Aorta (tissue), 5 donors: ENCODE measurements at places on chromosomes 16 and 17.

- no peaks in the 10 kb centered on the region for H3K36me3 ChIP-seq
- H3K4me3 ChIP-seq, result no peak overlapping the region
- H3K27me3 ChIP-seq, result no peaks in the 10 kb centered on the region
- DNase-seq, result no peak
- no peaks in the 10 kb centered on the region for H3K4me1 ChIP-seq
- H3K27ac ChIP-seq, result no peak overlapping the region
Observed at GRCh38 chr17:73595479-73595878, 48.8 kb downstream of the SDK2 start.

GRCh38 chr17:39667262-39667944, 850 bp upstream of the PNMT start:
- H3K4me3 ChIP-seq, result no peak overlapping the region
- no peak for DNase-seq
- no peaks in the 10 kb centered on the region for H3K4me1 ChIP-seq
- H3K27me3 ChIP-seq, result no peaks in the 10 kb centered on the region
- no peak overlapping the region for H3K27ac ChIP-seq

DNA sequence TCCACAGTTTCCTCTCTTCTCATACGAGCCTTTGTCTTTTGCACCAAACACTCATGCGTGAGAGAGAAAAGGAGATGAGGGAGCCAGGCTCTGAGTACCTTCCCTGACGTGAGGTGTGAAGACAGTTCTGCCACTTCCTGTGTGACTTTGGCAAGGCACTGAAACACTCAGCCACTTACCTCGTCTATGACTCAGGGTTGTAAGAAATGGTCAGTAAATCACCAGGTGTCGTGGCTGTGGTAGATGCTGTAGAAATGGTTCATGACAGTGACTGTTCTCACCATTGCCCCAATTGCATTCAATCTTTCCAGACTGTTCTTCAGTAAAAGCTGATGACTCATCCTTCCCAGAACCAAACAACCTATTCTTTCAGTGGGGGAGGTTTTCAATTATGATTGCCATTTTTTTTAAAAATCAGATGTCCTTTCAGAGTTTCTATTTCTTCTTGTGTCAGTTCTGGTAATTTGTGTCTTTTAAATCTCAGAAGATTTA, 49.2 kb upstream of the CBFA2T3 start:
- no peak overlapping the region for H3K27ac ChIP-seq
- DNase-seq, result no peak
- H3K4me3 ChIP-seq, result no peak overlapping the region
- H3K36me3 ChIP-seq, result no peaks in the 10 kb centered on the region

DNA sequence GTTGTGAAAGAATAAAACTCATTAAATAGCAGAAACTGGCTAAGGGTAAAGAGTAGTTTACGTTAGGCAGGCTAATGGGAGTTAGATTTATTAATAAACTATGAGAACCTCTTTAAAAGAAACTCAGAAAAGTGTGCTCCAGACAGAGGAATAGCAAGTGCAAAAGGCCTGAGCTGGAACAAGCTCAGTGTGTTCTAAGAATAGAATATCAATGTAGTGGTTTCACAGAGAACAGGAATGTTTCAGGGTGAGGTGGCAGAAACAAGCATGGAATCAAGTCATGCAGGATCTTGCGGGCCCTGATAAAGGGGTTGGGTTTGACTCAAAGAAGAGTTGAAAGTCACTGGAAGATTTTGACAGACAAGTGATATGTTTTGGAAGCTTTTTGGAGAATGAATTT, 164.0 kb upstream of the HS3ST3A1 start:
- H3K36me3 ChIP-seq, result no peaks in the 10 kb centered on the region
- DNase-seq, result no peak
- no peak overlapping the region for H3K27ac ChIP-seq
- H3K4me3 ChIP-seq, result no peak overlapping the region
- no peaks in the 10 kb centered on the region for H3K27me3 ChIP-seq

DNA sequence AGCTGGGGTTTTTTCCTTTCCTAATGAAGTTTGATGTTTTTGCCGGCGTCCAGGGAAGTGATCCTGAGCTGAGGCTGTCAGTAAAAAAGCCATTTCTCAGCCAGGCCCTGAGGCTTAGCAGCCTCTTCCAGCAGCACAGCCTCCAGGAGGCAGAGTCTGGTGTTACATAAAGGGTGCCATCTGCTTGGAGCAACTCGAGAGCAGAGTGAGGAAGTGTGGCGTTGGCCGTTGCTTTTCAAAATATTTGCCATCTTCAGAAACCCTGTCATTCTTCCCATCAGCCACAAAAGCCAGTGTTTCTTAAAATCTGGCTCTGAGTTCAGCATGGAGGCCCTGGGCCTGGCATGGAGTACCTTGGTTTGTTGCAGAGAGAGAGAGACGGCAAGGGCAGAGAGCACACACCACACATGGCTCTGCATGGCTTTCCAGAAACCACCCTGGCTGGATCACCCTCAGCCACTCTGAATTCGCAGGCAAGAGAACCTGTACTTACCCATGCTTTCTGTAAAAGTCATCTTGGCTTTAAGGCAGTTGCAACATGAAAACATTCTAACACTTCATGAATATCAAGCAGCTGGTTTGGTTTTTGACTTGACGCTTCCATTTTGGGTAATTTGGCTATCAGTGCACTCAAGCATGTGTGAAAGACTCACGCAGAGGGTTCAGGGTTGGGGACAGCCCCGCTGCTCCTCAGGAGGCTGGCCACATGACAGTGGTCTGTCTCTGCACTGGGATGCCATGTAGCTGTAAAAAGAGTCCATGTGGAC, 21.0 kb downstream of the PMM2 start:
- H3K27me3 ChIP-seq, result no peaks in the 10 kb centered on the region
- no peaks in the 10 kb centered on the region for H3K4me1 ChIP-seq
- no peak overlapping the region for H3K27ac ChIP-seq
- no peak for DNase-seq
- H3K4me3 ChIP-seq, result no peak overlapping the region

GRCh38 chr17:50087912-50088405, 7.2 kb upstream of the PDK2 start:
- H3K4me3 ChIP-seq, result no peak overlapping the region
- peak; percentile 40 for DNase-seq
- H3K4me1 ChIP-seq, result no peaks in the 10 kb centered on the region
- no peak overlapping the region for H3K27ac ChIP-seq

DNA sequence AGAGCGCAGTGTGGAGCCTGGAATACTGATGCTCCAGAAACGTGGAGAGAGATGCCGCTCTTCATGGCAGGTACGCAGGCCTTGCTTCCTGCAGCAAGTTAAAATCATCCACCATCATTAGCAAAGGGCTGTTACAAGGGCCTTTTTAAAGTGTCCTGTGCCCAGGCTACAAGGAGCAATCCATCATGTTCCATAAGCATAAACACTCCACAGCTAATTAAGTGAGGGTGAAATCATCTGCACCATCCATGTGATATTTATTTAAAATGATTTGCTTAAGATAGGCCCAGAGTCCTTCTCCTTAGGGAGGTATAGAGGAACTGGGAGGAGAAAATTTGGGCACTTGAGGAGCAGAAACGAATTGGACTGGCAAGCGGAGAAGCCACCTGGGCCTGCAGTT, 372.1 kb downstream of the XYLT1 start:
- DNase-seq, result no peak
- no peak overlapping the region for H3K4me3 ChIP-seq
- H3K36me3 ChIP-seq, result no peaks in the 10 kb centered on the region
- H3K4me1 ChIP-seq, result no peaks in the 10 kb centered on the region

DNA sequence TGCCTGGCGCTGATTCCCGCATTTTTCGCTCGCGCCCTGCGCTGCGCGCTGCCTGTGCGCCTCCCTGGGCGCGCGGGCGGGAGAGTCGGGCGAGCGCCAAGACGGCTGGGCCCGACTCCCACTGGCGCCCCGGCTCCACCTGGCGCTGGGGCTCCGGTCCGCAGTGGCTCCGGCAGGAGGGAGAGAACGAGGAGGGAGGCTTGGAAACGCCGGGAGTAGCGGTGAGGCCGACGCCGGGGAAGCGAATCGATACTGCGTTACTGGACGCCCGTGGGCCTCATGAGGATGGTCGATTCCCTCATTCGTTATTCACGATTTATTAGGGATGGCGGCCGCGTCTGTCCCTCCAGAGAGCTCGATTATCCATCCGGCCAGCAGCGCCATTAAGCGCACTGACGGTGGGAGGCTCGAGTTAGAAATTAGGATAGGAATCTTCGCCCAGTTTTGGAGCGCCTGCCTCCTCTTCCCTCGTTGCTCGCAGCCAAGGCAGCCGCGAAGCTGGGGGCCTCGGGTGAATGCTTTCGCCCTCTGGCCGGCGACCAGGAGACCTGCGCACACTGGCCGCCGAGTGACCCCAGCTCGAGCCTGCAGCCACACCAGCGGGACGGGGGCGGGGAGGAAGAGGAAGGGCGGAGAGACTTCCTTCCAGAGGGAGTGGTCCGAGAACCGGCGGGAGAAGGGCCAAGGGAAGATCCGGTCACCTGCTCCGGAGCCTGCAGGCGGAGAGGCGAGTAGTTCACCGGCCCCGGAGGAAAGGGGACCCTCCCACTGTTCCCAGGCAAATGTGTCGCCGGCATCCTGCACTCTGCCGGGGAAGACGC, 1.3 kb upstream of the PCGF2 start:
- no peak overlapping the region for H3K27ac ChIP-seq
- no peaks in the 10 kb centered on the region for H3K4me1 ChIP-seq
- DNase-seq, result peak; percentile 94
- H3K36me3 ChIP-seq, result no peaks in the 10 kb centered on the region
- peak overlapping the region; percentile 27 for H3K4me3 ChIP-seq

DNA sequence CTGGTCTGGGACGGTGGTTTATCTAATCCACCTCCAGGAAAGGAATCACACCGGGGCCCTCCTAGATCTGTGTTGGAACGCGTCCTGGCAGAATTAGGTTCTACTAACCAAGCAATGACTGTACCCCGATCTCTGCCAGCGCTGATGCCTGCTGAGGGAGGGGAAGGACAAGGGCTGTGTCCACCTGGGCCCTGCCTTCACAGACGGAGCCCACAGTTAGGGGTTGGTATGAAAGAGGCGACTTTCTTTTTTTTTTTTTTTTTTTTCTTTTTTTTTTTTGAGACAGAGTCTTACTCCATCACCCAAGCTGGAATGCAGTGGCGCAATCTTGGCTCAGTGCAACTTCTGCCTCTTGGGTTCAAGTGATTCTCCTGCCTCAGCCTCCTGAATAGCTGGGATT, 9.9 kb upstream of the KRT19 start:
- DNase-seq, result peak; percentile 36
- no peak overlapping the region for H3K4me3 ChIP-seq
- H3K27ac ChIP-seq, result no peak overlapping the region
- H3K36me3 ChIP-seq, result no peaks in the 10 kb centered on the region
- no peaks in the 10 kb centered on the region for H3K4me1 ChIP-seq
- H3K27me3 ChIP-seq, result no peaks in the 10 kb centered on the region

- no peak overlapping the region for H3K4me3 ChIP-seq
- H3K36me3 ChIP-seq, result no peaks in the 10 kb centered on the region
- DNase-seq, result peak; percentile 73
- H3K27ac ChIP-seq, result no peak overlapping the region
- H3K27me3 ChIP-seq, result no peaks in the 10 kb centered on the region
- no peaks in the 10 kb centered on the region for H3K4me1 ChIP-seq
Observed at GRCh38 chr16:2835638-2836493, 5.8 kb downstream of the ZG16B start.

DNA sequence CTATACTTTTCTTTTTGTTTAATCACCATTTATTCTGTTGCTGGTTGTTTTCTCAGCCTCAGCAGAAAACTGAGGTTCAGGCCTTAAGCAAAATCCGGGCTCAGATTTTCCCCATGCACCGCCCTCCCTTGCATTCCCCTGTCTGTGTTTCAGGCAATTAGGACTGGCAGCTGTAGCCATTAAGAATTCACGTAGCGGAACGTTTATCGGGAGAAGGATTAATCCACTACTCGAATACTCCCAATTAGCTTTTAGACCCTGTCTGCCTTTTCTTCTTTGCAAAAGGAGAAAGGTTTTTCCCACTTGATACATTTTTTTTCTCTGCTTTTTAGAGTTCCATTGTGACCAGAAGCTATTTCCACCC, 173.1 kb downstream of the RPTOR start:
- no peaks in the 10 kb centered on the region for H3K4me1 ChIP-seq
- H3K4me3 ChIP-seq, result no peak overlapping the region
- no peaks in the 10 kb centered on the region for H3K27me3 ChIP-seq
- no peaks in the 10 kb centered on the region for H3K36me3 ChIP-seq
- no peak for DNase-seq

DNA sequence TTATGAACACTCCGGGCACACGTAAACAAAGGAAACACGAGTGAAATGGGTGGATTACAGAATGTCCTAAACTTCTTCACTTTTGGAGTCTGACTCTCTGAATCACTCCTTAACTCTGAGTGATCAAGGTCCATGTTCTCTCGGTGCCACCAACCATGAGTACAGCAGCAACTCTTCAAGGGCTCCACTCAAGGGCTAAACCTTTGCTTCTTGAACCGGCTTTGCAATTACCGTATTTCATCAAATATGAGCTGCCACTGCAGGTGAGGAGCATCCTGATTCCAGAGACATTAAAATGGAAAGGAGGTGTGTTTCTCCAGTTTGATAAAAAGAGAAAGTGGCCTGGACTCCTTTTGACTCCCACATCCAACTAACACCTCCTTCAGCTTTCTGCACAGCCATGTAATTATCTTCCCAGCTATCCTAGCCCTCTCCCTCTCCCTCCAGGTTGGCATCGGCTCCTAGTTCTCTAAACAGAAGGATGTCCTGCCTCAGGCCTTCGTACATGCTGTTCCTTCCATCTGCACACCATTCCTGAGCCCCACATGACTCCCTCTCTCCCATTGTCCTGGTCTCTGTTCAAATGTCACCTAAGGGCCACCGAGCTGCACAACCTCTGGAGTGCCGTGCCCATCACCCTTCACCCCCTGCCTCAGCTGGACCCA, 61.4 kb downstream of the ZDHHC7 start:
- no peak overlapping the region for H3K27ac ChIP-seq
- no peak for DNase-seq
- no peaks in the 10 kb centered on the region for H3K27me3 ChIP-seq
- no peaks in the 10 kb centered on the region for H3K4me1 ChIP-seq
- H3K36me3 ChIP-seq, result no peaks in the 10 kb centered on the region
- H3K4me3 ChIP-seq, result no peak overlapping the region

GRCh38 chr17:27494192-27495091, 38.2 kb downstream of the KSR1 start:
- H3K27me3 ChIP-seq, result no peaks in the 10 kb centered on the region
- no peaks in the 10 kb centered on the region for H3K36me3 ChIP-seq
- peak; percentile 89 for DNase-seq
- no peak overlapping the region for H3K4me3 ChIP-seq
- H3K4me1 ChIP-seq, result no peaks in the 10 kb centered on the region
- no peak overlapping the region for H3K27ac ChIP-seq
